SJCRH30 (cell line): ENCODE measurements at places on chromosomes 4 and X. TPM values are rescaled to one million over a fixed set of nuclear protein-coding genes. Genes with fewer than 3 reads are reported as not detected.

- no peak overlapping the region for H3K4me3 ChIP-seq
- H3K36me3 ChIP-seq = no peaks in the 10 kb centered on the region
- peak; percentile 51 for DNase-seq
These were observed 94.6 kb downstream of the RASL11B start for GRCh38 chr4:52956691-52957090.

The RRH gene
- total RNA-seq = not detected in 2 replicates

GRCh38 chrX:2714551-2714950, 23.5 kb downstream of the CD99 start:
- no peak for DNase-seq
- H3K36me3 ChIP-seq = peaks cover 8% of the 10 kb centered on the region
- no peaks in the 10 kb centered on the region for H3K4me1 ChIP-seq
- H3K4me3 ChIP-seq = no peak overlapping the region
- no peaks in the 10 kb centered on the region for H3K27me3 ChIP-seq
- no peak overlapping the region for H3K27ac ChIP-seq

The SPANXB1 gene
- not detected in 2 replicates for total RNA-seq

The KCND1 gene
- 0.08 and 0.12 TPM in 2 replicates for total RNA-seq
